ENCODE measurements at places on chromosomes 1 and 21.
A peak's percentile ranks its signal among the peaks of the same experiment; 100 is the strongest.

- DNase-seq = no peak
These were observed 128.5 kb upstream of the ZNHIT6 start for GRCh38 chr1:85836736-85837135.

DNA sequence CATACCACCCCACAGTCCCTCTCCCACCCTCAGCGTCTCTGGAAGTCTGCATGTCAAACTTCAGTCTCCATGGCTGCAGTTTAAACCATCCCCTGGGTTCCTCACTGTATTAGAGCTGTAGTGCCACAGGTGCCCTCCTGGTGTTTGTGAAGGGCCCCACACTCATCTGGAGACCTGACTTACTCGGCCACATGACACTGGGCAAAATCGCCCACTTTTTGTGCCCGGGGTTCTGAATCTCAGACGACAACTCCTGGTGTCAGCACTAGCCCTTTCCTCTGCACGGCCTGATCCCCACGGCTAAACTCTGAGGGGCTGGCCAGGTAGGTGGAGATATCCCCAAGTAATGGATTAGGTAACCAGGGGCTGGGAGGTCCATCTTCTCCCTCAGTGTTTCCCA is 6.5 kb downstream of the INKA2 start:
- DNase-seq = no peak

DNA sequence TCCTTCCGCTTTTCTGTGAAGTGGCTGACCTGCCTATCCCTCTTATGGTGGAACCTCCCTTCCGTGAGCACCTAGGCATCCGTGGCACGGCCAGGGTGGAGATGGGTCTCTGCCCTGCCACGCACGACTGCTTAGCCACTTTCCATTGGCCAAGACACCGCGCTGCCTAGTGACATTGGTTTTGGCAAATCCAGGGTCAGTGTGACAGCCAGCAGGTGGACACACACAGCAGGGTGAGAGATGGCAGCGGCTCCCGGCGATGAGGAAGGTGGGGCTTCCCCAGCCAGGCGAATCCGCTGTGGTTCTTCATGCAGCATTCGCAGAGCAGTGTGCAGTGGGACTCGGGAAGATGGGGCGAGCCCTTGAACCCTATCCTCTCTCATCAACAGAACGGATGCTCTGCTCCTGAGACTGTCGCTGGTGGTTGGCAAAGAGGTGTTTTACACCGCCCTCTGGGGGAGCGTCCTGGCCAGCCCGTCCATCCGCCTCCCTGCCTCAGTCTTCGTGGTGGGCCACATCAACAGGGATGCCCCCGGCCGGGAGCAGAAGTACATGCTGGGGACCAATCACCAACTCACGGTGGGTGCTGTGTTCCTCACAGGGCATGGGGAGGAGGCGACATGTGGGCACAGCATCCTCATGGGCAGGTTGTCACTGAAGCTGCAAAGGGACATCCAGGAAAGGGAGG is 51.8 kb downstream of the DOP1B start:
- no peak for DNase-seq

DNA sequence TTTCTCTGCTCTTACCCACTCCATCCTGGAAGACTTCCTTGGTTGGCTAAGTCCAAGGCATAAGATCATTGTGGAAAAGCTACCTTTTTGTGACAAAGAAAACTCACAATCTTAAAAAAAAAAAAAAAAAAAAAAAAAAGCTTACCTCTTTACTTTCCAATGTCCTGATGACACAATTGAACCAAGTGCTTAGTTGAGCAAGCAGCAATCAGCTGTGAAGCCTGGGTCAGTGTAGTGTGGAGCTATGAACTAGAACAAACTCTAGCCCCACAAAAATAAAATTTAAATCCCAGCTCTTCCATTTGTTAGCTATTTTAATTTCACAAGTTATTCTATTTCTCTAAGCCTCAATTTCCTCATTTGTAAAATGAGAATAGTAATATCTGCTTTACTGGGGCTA is 647.6 kb downstream of the LMO4 start:
- no peak for DNase-seq

- no peak for DNase-seq
These were observed 9.9 kb downstream of the TGFBR3 start for GRCh38 chr1:91876040-91876470.

GRCh38 chr1:65105596-65105995 is 42.4 kb upstream of the AK4 start:
- no peak for DNase-seq

DNA sequence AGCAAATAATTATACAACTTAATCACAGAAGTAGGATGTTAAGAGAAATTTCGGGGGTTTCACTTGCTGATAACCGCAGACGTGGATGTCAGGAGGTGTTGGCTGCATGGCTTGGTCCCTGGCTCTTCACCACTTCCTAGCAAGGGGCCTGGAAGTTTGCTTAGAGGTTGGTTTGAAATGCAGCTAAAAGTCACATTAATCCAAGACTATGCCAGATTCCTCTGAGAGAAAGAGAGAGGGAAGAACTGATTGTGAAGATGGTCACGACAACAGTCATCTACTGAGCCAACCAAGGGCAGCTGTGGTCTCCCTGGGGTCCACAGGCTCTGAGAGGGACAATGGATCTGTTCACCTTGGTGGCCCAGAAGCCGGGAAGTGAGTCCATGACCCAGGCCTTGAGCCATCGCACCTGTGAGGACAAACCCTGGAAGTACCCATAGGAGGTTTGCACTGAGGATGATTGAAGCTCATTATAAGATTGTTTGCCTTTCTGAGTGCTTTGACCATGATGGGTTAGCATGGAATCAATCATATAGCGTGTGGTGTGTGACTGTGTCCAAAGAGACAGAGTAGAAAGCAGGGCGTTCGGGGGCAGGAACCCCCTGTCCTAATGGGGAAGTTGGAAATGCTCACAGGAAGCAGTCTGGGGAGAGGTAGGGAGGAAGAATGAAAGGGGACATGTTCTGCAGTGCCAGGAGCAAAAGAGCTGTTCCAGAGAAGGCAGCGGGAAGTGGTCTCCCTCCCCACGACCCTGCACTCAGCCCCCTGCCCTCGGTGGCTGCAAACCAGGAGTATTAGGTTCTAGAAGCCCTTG is 47.1 kb downstream of the UMODL1 start:
- DNase-seq = no peak

GRCh38 chr1:85447006-85447943 is 17.7 kb downstream of the DDAH1 start:
- DNase-seq = no peak

- DNase-seq = no peak
These were observed 179.8 kb downstream of the PHTF1 start for GRCh38 chr1:113579256-113580018.

DNA sequence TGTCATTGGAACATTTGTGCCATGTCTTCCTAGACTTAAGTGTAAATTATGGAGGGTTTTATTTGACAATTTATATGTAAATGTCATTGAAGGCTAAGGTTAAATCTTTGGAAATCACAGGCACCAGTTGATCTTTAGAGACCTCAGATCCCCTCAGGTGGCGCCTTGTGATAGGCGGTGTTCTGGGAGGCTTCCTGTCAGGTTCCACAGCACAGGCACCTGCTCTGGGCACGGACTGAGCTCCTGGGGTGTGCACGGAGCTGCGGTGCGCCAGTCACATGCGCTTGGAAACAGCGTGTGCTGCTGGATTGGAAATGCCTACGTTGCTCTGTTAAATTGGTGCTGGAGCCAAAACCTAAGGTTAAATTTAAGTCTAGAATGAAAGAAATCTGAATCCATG is 12.1 kb downstream of the CD46 start:
- DNase-seq = no peak

DNA sequence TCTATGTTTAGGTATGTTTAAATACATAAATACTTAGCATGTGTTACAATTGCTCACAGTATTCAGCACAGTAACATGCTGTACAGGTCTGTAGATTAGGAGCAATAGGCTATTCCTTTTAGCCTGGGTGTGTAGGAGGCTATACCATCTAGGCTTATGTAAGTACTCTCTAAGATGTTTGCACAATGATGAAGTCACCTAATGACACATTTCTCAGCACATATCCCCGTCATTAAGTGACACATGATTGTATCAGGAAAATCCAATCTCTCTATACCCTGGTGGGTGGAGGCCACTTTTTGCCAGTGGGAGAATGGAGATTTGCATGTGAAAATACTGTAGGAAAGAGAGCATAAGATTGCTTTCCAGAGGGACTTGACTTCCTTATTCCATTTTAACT is 5.5 kb upstream of the TEDDM1 start:
- no peak for DNase-seq

DNA sequence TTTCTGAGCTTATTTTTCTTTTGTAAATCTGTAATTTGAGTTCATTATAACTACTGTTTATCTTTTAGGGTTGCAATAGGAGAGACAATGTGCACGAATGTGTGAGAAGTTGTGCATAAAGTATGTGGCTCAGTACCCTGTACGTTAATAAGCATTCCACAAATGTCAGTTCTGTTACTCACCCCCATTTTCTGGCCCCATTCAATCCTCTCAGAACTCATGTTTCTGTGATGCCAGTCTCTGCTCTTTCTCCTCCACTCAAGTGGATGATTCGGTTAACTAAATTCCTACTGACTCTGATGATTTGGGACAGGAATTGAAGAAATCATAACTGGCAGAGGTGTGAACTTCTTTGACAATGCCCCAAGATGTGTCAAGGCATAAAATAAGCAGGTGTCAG is 10.2 kb upstream of the DMRTB1 start:
- DNase-seq = peak; percentile 90

GRCh38 chr1:3731583-3732433 is 20.4 kb upstream of the CCDC27 start:
- no peak for DNase-seq

- peak; percentile 66 for DNase-seq
These were observed 12.9 kb upstream of the NES start for GRCh38 chr1:156689953-156690674.

DNA sequence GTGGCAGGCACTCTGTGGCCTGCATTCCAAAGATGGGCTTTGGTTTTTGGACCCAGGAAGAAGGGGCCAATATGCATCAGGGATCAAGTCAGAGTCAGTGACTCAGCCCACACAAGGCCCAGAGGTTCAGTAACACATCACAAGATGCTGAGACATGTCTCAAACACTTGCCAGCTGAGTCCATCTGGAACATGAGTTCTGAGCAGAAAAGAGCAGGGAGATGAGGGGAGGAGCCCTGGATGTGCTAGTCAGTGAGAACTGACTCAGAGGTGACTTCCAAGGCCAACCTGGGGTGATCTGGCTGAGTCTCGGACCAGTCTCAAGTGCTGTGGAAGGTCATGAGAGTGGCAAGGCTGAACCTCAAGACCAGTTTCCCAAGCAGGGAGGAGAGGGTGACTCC is 150.1 kb downstream of the CDC7 start:
- no peak for DNase-seq

DNA sequence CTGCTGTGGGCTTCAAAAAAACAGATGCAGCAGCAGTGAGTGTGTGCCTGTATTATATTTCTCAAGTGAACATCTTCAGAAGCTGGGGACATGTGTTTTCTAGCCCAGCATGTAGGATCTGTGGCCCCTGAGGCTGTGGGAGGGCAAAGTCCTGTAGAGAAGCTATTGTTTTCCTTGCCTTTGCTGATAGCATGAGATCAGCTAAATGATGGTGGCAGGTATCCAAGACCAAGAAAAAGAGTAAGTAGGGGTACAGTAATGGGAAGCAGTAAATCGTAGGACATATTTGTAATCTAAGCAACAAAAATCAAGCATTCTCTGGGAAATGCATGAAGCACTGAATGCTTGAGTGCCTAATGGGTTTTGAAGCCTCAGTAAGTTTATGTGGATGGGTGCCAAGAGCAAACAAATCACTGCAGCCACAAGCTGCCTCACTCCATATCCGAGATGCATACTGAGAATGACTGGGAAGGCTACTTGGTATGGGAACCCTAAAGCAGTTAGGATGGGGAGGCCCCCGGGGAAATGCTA is 98.3 kb downstream of the CD58 start:
- no peak for DNase-seq

DNA sequence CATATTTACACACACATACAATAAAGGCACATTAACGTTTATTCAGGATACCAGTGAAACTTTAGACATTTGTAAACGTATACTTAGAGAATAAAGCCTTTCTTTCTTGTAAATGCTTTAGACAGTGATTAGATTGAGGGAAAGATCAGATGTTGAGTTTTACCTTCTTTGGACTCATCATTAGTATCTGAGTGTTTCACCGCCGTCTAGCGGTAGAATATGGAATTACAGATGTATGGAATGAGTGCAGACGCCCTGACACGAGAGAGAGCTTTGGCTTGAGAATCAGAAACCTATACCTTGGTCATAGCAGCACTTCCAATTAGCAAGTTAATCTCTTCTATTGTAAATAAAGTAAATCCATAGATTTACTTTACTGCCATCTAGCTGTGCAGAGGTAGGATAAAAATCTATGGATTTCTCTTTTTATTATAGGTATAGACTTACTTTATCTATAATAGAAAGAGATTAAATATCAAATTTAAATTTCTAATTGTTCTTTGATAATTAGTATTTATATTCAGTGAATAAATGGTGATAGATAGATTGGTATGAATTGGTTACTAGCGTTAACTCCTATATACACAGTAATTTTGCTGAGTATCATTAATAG is 12.6 kb downstream of the FLG2 start:
- peak; percentile 57 for DNase-seq

- DNase-seq = no peak
These were observed 25.0 kb downstream of the LRRC8C start for GRCh38 chr1:89657886-89658285.

GRCh38 chr1:24558902-24559791 is 3.3 kb downstream of the NCMAP start:
- DNase-seq = peak; percentile 51

DNA sequence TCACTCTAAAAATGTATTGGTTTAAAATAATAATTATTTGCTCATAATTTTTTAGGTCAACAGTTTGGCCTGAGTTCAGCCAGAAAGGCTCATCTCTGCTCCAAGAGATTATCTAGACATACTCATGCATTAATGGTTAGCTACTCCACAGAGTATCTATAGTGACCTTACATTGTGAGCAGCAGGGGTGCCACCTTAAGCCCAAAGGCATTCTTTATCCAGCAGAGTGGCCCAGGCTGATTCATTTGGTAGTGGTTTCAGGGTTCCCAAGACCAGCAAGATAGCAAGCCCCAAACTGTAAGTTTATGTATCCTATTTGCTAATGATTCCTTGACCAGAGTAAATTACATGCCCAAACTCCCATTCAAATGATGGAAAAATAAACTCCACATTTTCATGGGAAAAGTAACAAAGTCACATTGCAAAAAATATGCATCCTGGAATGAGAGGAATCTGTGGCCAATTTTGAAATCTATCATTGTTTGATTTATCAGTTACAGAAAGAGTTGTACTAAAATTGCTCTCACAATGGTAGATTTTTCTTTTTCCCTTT is 182.6 kb upstream of the KCNK2 start:
- DNase-seq = no peak
